Stimulated activated CD4-positive, alpha-beta T cell treated with anti-CD3 and anti-CD28 coated beads, Interleukin-1b, Interleukin-23, amount 100 ng/mL, for 4 hours (primary cell): ENCODE measurements at places on chromosomes 2 and 18.

- no peak for DNase-seq
These were observed 144.1 kb upstream of the COPS8 start for GRCh38 chr2:236941551-236941950.

GRCh38 chr18:9019135-9019534 is 83.4 kb upstream of the NDUFV2 start:
- DNase-seq = no peak

DNA sequence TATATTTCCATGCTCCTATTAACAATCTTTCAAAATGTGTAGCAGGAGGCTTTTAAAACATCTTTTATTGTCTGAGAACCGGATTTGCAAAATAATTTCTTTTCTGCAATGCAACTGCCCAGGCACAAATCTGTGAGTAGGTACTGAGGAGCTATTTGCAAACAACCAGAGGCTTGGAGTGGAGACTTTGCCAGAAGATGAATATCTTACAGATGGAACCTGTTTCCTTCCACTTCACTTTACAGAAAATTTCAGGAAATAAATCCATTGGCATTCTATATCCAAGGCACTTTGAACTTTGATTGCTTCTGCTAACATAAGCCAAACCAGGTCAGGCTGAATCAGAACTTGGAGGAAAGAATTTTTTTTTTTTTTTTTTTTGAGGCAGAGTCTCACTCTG is 237.4 kb upstream of the REV1 start:
- DNase-seq = no peak

DNA sequence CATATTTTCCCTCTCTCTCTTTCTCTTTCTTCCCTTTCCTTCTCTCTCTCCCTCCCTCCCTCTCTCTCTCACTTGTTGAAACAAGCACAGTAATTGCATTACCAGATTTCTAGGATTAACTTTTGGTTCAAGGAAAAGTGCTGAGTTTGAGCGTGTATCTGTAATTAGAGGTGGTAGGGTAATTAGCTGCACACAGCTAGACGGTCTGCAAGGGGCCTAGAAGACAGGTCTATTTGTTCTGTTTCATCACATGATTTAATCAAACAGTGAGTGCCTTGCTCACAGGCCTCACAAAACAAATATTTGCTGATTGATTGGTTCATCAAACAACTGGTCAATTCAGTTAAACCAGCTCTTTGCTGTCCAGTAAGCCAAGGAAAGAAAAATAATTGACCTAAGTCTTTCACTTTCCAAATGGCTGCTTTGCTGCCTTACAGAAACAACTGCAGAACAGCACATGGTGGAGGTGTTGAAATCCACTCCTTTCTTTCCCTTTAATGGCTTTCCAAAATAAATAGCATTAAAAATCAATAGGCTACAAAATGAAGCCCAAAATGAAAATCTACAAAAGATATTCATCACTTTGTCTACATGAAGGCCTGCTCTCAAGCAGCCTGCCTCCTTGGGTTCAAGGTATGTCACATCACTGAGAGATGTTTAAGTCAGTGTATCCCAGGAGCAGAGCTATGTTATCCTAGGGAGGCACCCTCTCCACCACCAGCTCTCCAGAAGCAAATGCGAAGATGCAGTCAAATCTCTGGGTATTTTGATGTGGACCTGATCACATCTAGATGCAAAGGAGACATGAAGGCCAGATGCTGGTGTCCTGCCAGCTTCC is 264.4 kb upstream of the SIX2 start:
- no peak for DNase-seq

GRCh38 chr2:137050949-137051348 is 285.6 kb downstream of the THSD7B start:
- no peak for DNase-seq

- DNase-seq = no peak
These were observed 15.0 kb downstream of the SMAD4 start for GRCh38 chr18:51044928-51045585.

DNA sequence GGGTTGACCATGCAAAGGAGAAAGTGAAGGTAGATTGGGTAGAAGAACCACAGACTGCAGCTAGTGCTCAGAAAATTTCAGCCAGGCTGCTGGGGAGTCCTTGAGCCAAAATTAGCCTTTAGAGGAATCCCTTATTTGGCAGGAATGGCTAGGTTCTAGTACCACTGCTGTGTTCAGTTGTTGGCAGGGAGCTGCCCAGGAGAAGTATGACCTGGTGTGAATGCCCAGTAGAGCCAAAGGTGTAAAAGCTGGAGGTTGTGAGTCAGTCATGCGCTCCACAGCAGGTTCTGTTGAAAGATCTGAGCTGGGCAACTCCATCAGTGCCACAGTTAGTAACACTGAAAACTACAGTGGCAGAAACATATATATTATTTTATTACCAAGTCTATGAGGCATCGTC is 36.4 kb upstream of the TBR1 start:
- no peak for DNase-seq

DNA sequence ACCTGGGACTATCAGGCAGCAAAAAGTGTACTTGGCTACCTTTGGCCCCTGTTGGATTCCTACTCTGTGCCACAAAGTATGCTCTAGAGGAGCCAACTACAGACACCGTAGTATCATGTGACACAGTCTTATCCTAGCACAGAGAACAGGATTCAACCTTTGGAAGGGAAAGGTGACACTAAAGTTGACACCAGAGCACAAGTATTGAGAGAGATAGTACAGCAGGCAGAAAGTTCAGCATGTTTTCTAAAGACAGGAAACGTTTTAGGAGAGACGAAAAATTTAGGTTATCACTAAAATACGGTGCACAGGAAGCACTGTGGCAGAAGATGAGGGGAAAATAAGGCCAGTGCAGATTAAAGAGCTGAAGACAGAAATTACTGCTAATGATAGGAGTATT is 18.6 kb downstream of the SMAD2 start:
- DNase-seq = no peak

DNA sequence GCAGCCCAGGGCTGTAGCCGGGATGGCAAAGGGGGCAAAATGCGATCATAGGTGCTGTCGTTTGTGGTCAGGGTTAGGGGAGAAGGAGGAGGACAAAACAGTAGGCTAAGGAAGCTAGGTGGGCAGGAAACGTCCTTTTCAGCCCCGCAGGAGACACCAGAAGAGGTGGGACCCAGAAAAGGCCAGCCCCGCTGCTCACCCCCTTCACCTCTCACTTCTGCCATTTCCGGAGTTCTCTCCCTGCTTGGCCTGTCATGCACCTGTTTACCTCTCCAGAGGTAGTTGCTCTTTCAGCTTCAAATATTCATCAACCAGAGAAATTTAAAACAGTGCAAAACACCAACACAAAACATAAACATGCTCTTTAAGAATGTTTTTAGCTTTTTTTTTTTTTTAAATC is 849 bp downstream of the AQP4 start:
- no peak for DNase-seq

GRCh38 chr2:152550386-152550785 is 166.9 kb downstream of the PRPF40A start:
- DNase-seq = no peak

DNA sequence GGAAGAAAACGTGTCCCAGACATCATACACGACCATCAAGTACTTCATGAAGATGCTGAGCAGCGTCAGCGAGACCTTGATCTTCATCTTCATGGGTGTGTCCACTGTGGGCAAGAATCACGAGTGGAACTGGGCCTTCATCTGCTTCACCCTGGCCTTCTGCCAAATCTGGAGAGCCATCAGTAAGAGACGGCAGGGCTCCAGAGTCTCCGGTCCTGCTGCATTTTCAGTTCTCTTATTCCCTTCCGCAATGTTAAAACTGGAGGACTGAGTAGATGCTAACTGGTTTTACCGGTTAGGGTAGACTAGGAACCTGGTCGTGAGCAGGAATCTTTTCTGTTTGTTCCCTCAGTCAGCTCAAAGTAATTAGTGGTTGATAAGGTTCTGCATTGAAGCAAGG is 32.3 kb downstream of the SLC9A4 start:
- no peak for DNase-seq

DNA sequence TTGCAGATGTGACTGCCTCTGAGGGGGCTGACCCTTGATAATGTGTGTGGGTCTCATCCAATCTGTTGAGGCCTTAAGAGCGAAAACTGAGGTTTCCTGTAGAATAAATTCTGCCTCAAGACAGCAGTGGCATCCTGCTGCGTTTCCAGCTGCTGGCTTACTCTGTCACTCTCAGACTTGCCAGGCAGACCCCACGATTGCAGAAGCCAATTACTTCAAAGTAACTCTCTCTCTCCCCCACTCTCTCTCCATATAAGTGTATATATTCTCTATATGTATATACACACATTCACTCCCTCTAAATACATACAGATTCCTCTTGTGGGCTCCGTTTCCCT is 152.5 kb upstream of the ALKAL2 start:
- no peak for DNase-seq

GRCh38 chr2:134583462-134583861 is 135.3 kb downstream of the TMEM163 start:
- DNase-seq = no peak
